ENCODE measurements at places on chromosomes 2 and 18.

- no peak for DNase-seq
These were observed 134.3 kb upstream of the STON1 start for GRCh38 chr2:48395658-48396057.

DNA sequence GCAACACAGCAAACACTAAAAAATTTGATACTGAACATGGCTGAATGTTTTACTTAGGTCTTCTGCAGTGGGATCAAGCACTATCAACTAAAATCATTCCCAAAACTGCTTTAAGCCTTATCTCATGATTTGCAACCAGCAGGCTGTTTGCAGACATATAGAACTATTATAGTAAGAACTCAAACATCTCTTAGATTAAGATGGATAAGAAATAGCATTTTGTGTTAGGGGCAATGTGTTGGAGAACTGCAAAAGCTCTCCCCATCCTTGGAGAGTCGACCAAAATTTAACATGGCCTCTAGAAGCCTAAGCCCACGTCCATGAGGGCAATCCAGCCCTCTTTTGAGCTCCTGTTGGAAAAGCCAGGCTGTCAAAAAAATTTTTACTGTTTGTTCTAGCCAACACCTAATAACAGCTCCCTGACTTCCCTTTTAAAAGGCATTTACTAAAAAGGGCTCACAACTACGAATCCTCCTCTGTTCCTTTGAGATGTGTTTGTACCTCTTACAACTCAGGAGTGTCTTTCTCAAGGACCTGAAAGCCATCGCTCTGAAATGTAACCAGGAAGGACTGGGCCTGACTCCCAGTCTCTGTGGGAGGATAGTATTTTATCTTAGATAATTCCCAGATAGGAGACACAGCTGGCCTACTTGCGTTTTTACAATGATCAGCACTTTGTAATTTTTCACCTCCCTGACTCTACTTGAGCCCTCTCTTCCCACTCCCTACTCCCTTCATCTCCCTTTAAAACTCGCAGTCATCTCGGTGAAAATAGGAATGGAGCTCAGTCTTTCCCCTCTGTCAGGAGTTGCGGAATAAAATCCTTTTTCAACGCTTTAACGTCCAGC lies 1.4 kb downstream of the KRCC1 start:
- no peak for DNase-seq

- no peak for DNase-seq
These were observed 262.1 kb downstream of the EIPR1 start for GRCh38 chr2:3115301-3116042.

DNA sequence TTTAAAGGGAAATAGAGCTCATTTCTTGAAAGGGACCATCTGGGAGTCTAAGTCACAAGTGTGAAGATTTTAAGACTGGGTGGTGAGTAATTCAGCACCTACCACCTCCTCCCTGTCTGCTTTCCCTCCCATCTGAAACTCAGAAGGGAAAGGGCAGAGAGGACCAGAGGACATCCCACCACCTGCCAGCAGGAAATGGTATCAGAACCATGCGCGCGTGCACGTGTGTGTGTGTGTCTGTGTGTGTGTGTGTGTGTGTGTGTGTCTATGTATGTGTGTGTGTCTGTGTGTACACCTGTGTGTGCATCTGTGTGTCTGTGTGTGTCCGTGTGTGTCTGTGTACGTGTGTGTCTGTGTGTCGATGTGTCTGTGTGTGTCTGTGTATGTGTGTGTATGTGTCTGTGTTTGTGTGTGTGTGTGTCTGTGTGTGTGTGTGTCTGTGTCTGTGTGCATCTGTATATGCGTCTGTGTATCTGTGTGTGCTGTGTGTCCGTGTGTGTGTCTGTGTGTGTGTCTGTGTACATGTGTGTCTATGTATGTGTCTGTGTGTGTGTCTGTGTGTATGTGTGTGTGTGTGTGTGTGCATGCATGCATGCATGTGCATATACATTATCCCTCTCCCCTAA lies 76.8 kb downstream of the ZFP36L2 start:
- DNase-seq: no peak

DNA sequence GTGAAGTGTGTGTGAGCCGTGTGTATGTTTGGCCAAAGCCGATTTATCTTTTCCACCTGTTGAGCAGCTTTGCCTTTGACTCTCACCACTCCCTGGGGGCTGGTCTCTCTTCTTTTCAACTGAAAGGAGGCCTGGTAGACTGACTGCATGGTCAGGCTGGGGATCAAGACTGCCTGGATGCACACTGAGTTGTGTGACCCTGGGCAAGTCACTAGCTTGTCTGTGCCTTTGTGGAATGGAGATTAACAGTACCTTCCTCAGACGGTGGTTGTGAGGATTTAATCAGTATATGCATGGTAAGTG lies 85.5 kb downstream of the TANC1 start:
- DNase-seq: no peak

GRCh38 chr2:241242306-241242705 lies 53.8 kb downstream of the ANO7 start:
- DNase-seq: no peak

DNA sequence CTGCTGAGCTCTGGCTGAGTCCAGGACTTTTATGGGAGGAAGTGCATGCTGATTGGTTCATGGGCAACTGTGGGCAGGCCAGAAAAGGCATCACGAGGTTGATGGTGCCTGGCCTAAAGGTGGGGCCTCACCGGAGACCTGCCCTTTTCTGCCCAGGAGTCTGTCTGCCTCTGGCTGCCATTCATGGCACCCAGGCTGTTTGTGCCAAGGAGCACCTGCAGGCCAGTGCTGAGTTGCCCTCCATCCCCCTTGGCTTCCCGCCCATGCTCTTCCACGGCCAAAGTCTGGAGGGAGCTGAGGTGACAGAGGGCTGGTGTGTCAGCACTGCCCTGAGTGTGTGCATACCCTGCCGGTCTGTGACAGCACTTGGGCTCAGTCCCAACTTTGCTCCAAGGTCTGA lies 123.2 kb downstream of the PTH2R start:
- DNase-seq: no peak

DNA sequence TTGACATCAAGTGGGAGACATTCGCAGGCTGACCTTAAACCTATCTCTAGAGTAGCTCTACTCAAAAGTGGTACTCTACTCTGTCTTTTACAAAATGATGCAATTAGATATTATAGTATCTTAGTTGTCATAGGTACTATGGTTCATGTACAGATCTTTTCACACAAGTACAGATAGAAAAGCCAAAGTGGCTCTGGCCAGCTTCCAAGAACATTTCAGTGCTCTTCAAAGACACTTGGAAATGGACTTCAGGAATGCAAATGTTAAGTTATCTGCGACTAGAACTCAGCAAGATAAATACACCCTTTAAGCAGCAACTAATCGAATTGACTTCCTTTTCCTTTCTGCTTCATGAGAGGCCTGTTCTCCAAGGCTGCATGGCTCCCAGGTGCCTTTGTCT lies 718.7 kb upstream of the FAM98A start:
- DNase-seq: no peak

- DNase-seq: no peak
These were observed 145.2 kb downstream of the GALNT3 start for GRCh38 chr2:165648801-165649200.

GRCh38 chr2:238145851-238146250 lies 7.4 kb downstream of the KLHL30 start:
- no peak for DNase-seq

- no peak for DNase-seq
These were observed 10.0 kb upstream of the DUSP19 start for GRCh38 chr2:183068561-183068960.

- no peak for DNase-seq
These were observed 889.6 kb upstream of the LRRTM1 start for GRCh38 chr2:81194176-81194575.

GRCh38 chr2:226431288-226431948 lies 368.2 kb downstream of the IRS1 start:
- no peak for DNase-seq

DNA sequence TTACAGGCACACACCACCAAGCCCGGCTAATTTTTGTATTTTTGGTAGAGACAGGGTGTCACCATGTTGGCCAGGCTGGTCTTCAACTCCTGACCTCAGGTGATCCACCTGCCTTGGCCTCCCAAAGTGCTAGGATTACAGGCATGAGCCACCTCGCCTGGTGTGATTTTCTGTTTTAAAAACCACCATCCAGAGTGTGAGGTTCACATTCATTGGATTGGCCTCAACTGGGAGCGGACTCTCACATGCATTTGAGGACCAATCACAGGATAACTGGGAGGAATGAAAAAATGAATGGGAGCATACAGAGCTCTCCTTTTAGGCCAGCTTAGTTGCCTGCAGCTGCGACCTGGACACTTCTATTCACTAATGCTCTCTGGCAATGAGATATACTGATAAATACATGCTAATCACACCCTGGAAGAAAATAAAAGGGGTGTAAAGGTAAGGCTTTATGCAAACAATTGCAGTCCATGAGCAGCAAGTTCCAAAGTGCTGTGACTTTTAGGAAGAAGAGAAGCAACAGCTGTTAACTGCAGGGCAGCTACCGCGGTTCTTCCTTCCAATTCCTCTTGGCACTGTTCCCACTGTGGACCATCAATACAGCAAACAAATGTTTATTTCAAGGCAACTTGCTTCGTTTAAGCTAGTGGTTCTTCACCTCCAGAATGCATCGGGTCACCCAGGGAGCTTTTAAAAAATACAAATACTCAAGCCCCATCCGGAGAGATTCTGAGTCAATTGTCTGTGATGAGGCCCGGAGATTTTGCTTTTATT lies 49.5 kb upstream of the FZD5 start:
- DNase-seq: no peak

- DNase-seq: no peak
These were observed 659.0 kb upstream of the CDH7 start for GRCh38 chr18:65091744-65092329.

GRCh38 chr18:45384137-45384961 lies 230.9 kb upstream of the SLC14A2 start:
- DNase-seq: no peak

GRCh38 chr2:9741110-9741509 lies 102.2 kb upstream of the TAF1B start:
- DNase-seq: no peak

GRCh38 chr2:128600581-128601297 lies 282.1 kb upstream of the HS6ST1 start:
- no peak for DNase-seq

DNA sequence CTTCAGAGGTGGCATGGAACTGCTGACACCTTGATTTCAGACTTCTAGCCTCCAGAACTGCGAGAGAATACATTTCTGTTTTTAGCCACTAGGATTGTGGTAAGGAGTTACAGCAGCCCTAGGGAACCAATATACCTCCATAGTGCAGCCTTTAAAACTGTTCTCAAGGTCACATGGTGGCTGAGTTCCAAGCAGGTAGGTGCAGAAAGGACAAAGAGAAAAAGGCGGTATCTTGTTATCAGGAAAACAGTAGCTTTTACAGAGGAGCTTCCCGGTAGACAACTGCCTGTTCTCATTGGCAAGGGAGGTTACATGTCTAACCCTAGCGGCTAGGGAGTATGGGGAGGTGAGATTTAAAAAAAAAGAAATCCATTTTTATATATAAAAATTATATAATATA lies 96.2 kb upstream of the BCL2L11 start:
- DNase-seq: no peak
